ENCODE measurements at places on chromosomes 3 and 15.

DNA sequence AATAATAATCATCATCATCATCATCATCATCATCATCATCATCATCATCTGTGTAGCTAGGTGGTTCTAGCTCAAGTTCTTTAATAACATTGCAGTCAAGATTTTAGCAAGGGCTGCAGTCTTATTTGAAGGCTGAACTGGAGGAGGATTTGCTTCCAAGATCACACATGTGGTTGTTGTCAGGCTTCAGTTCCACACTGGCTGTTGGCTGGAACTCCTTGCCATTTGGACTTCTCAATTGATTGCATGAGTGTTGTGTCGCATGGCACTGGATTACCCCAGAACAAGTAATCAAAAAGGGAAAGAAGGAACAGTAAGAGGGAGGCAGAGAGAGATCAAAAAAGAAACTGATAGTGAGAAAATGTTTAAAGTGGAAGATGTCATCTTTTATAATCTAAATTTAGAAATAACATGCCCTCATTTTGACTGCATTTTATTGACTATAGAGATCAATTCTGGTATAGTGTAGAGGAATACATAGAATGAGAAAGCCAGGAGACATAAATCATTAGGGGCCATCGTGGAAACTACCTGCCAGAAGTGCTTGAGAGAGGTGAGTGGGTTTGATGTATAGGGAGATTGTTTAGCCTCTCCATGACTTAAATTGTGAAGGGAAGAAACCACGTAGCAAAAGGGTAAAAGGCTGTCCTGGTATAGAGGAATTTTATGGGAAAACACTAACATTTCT lies 346.6 kb upstream of the RBMS3 start:
- no peak for ATAC-seq

DNA sequence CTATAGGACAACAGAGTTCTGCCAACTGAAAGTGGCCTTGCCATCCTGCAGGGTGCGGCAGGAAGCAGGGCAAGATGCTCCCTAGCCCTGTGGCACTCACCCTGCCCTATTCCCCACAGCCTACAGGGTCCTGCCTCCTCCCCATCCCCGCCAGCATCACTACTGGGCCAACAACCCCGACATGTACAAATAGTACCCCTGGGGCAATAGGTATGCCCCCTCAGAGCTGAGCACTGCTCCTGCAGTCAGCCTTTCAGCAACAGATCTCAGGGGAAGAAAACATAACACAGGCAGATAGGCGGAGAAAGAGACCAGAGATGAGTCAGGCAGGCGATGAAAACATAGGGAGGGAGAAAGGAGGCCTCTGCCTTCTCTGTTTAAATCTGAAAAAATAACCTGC lies 74.7 kb downstream of the XXYLT1 start:
- ATAC-seq: peak; percentile 69

DNA sequence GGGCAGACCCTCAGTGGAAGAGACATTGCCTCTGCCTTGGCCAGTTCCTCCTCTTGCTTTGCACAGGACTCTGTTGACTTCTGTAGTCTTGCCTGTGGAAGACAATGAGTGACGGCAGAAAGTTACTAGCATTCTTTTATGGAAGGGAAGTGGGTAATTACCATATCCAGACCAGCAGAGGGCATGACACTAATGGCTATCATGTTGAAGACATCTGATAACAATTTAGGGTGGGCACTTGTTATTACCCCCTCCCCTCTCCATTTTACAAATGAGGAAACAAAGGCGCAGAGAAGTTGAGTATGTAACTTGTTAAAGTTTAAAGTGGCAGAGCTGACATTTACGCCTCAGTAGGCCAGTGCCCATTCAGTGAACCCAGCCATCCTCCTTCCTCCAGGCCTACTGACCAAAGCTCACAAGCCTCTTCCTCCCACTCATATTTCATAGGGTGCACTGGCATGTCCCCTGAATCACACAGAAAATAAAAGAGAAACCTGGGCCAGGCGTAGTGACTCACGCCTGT lies 48.2 kb upstream of the FMN1 start:
- ATAC-seq: no peak

GRCh38 chr3:39809181-39809994 lies at the start of gene MYRIP:
Gene MYRIP, plus strand, starts transcription at chr3:39809609. Its CDS starts 91,208 bp downstream, at chr3:39900817.
- ATAC-seq: peak; percentile 95

DNA sequence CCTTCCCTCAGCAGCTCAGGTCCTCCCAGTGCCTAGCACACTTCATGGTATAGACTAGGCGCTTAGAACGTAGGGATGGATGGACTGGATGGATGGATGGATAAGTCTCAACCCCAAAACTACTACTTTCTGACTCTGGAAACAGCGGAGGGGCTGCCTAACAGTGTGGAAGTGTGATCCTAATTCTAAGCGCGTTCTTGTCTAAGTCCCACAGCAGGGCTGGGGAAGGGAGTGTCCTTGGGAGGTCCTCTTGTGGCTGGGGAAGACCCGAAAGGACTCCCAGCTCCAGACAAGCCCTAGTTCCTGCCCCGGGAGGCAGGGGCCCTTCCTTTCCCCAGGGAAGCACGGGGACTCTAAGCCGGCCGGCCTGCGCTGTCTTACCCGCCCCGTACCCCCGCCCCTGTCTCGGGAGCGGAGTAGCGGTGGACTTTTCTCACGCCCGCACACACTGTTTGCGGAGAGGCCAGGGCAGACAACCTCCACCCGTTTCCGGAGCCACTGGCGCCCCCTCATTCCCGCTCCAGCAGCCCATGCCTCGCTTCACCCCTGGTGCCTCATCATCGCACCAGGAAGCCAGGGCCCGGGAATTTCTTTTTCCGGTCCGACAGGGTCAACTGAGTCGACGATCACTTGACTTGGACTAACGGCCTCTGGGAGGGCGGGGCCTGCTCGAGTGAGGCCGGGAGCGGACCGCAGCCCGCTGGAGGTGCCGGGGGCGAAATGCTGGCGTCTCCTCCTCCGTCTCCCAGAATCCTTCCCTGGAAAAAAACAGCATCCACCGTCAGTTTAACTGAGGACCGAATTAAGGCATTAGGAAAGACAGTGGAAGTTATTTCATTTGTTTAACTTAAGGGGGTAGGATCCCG lies 133.3 kb downstream of the TBC1D2B start:
- ATAC-seq: peak; percentile 88

DNA sequence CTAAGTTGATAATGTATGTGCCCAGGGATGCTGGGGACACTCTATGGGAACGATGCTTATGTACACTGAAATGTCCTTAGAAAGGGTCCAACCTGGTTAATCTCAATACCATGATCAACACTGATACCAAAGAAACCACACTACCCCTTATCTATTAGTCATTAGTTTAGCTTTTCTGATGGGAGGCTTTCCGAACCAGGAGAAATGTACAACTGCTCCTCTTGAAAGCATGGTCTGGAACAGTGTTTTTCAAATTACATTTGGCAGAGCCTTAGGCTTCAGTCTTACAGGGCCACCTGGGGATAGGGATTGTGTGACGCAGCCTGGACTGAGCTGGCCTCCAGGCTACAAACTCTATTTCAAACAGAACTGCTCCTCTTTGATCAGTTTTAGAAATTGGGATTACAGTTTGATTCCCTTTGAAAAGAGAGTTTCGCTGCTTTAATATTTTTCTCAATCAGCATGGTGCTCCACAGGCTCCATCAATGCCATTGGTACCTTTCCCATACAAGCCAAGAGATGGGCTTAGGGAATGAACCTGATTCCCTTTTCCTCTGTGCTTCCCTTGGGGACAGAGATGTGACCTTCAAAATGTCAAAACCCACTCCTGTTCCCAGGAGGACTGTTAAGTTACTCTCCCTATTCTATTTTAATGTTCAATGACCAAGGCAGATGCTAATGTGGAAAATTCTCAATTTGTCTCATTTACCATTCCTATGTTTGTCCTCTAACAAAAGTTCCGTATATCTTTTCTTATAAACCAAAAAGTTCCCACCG lies 296.0 kb upstream of the ADAMTS9 start:
- ATAC-seq: no peak

Measured in motor neuron (in vitro differentiated cells).